Activated naive CD4-positive, alpha-beta T cell treated with Interleukin-2 at 50 U/mL for 16 hours (primary cell): ENCODE measurements at places on chromosomes 6 and 20.

- DNase-seq, result no peak
Observed at GRCh38 chr6:116530436-116530835, 15.0 kb downstream of the TRAPPC3L start.

DNA sequence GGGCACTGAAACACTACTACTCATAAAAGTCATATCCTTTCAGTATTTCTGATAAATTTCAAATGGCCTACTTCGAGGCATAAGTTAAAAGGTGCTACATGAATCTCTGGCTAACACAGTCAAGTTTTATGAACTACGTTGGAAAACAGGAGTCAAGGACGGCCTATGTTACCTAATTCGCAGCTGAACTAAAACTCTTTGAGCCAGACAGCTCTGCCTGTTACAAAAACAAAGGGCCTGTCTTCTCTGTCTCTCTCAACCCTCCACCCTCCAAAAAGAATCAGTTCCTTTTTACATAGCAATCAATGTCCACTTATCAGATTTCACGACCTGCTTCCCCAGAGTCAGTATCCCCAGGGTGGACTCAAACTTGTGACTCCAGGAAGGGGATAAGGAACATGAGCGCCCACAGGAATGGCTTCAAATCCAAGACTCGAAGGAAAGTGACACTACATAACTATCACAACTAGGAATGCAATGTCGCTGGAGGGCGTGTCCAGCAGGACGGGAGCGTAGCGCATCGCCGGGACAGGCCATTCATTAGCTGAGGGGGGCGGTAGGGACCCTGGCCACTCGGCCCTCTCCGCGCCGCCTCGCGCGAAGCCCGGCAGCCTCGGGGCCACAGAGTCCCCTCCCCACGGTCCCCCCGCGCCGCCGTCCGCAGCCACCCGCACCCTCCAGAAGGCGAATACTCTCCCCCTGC lies 591 bp downstream of the IBTK start:
- DNase-seq, result no peak

DNA sequence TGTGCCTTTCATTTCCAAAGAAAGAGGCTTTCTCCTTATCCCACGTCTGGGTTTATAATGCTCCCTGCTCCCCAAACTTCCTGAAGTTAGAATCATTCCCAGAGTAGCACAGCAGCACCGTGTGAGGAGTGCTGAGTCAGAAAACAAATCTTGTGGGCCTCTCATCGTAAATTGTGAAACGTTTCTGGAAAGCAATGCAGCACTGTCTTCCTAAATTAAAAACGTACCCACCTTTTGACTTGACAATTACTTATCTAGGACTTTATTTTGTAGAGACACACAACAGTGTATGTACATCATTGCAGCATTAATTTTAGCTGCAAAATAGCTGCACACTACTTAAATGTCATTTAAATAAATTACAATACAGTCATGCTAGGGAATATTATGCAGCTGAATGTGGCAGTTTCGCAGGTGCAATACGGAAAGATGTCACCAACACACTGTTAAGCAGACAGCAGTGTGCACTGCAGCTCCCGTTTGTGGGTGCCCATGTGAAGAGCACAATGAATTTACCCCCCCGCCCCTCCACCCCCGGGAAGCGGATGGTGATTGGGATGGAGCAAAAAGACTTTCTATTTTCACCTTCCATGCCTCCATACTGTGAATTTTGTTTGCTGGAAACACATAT lies 30.8 kb downstream of the RRBP1 start:
- DNase-seq, result no peak

DNA sequence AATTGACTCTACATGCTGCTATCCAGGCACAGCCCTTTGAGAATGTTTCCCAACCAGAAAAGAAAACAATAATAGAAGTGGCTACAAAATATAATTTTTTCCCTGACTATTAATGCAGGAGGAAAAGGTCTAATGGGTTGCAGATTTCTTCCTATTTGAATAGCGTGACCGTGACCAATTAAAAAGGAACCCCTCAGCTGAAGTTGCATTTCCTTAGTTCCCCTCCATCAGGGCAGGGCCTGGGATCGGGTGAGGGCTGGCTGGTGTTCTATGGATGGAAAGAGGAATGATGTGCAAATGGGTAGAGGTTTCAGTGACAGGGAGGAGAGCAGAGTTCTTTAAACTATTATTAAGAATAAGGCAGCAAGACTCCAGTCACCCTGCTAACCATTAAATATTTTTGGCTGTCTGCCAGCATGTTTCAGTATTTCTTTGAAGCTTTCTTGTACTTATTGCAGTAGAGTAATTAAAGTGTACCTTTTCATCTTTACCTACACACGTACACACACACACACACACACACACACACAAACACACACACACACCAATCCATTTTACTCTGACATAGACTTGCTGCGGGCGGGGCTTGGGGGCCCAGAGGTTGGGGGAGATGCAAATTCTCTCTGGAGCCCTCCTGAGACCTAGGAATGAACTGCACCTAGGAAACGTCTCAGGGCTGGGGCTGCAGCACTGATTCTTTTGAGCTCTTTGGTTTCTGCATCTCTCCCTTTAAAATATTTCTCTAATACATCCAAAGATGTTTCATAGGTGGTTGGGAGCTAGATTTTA lies 154.8 kb upstream of the SLC35B3 start:
- DNase-seq, result no peak

- DNase-seq, result no peak
Observed at GRCh38 chr20:11155156-11155756, 481.5 kb upstream of the JAG1 start.

- DNase-seq, result no peak
Observed at GRCh38 chr20:52978851-52979250, 6.7 kb downstream of the TSHZ2 start.
